Transverse colon (tissue), 4 donors: ENCODE measurements at places on chromosomes 4 and X. TPM values are rescaled to one million over a fixed set of nuclear protein-coding genes. Genes with fewer than 3 reads are reported as not detected.

- H3K4me1 ChIP-seq: no peaks in the 10 kb centered on the region
- DNase-seq: peak; percentile 76
- H3K27ac ChIP-seq: peak overlapping the region; percentile 81
Observed at GRCh38 chr4:153204728-153205648, 745 bp downstream of the TRIM2 start.

- H3K4me1 ChIP-seq: peaks cover 2% of the 10 kb centered on the region
- H3K27me3 ChIP-seq: no peaks in the 10 kb centered on the region
- DNase-seq: no peak
- no peaks in the 10 kb centered on the region for H3K36me3 ChIP-seq
- no peak overlapping the region for H3K4me3 ChIP-seq
Observed at GRCh38 chr4:37538931-37539330, 147.2 kb downstream of the RELL1 start.

OTUD6A gene
- not detected for total RNA-seq

GRCh38 chr4:74920704-74921103 lies 12.2 kb upstream of the PARM1 start:
- no peaks in the 10 kb centered on the region for H3K27me3 ChIP-seq
- H3K27ac ChIP-seq: no peak overlapping the region
- no peak for DNase-seq
- no peaks in the 10 kb centered on the region for H3K4me1 ChIP-seq
- no peak overlapping the region for H3K4me3 ChIP-seq

DNA sequence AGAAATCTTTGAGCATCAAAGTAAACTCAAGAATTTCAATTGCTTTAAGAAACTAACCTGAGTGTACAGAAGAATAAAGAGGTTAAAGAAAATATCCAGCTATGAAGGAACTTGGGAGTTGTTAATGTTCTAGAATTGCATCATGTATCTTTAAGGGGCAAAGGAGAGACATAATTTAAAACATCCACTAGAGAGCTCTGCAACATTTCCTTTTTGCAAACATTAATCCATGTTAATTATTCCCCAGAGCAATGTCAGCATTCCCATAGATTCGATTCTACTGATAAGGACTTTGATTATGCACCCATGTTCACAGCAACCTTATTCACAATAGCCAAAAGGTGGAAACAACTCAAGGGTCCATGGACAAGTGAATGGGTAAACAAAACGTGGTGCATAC lies 80.2 kb upstream of the SORBS2 start:
- no peaks in the 10 kb centered on the region for H3K36me3 ChIP-seq
- H3K4me1 ChIP-seq: no peaks in the 10 kb centered on the region
- no peak overlapping the region for H3K27ac ChIP-seq
- no peak overlapping the region for H3K4me3 ChIP-seq
- DNase-seq: no peak
- H3K27me3 ChIP-seq: no peaks in the 10 kb centered on the region

DNA sequence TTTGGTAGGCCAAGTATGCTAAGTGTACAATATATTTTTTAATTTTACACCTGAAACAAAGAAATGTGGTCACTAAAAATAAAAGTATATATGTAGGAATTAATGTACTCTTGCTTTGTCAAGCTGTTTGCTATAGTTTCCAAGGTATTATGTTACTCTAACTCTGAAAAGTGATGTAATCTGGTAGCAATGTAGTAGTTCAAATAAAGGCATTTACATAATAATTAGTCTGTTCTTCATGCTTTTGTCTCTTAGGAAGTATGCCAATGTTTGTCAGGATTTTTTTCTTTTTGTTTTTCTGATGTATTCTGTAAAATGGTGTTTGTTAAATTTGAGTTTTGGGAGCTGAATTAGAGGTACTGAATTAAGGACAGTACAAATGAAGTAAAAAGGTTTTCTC lies 89.5 kb downstream of the PLS3 start:
- no peaks in the 10 kb centered on the region for H3K36me3 ChIP-seq
- H3K4me3 ChIP-seq: no peak overlapping the region
- H3K4me1 ChIP-seq: no peaks in the 10 kb centered on the region
- no peak overlapping the region for H3K27ac ChIP-seq
- DNase-seq: no peak
- no peaks in the 10 kb centered on the region for H3K27me3 ChIP-seq

XPNPEP2 gene
- 52.0 TPM for total RNA-seq

- H3K27ac ChIP-seq: peak overlapping the region; percentile 77
- H3K4me1 ChIP-seq: peaks cover 2% of the 10 kb centered on the region
- DNase-seq: no peak
- no peaks in the 10 kb centered on the region for H3K36me3 ChIP-seq
- H3K4me3 ChIP-seq: no peak overlapping the region
Observed at GRCh38 chr4:16196482-16197393, 29.5 kb downstream of the TAPT1 start.

DNA sequence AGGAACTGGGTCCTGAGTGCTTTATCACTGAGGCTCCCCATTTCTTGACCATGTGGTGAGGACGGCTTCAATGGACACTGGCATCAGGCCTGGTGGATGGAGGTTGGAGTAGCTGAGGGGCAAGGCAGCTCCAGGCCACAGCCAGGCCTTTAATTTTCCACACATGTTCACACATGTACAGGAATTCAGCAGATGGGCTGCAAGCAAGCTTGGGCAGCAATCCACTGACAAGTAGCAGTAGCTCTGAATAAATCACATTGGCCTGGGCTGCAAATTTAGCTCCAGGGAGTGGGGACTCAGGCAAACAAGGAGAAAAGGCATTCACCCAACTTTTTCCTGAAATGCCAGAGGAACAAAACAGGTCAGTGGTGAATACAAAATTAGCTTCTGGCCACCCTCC lies 107.8 kb upstream of the SCML1 start:
- no peak for DNase-seq
- no peak overlapping the region for H3K27ac ChIP-seq
- H3K4me1 ChIP-seq: peaks cover 5% of the 10 kb centered on the region
- no peaks in the 10 kb centered on the region for H3K36me3 ChIP-seq
- no peaks in the 10 kb centered on the region for H3K27me3 ChIP-seq
- H3K4me3 ChIP-seq: no peak overlapping the region

PRICKLE3 gene
- 40.0 TPM for total RNA-seq

C1QTNF7 gene
- total RNA-seq: 3.7 TPM

GRCh38 chr4:10753856-10754402 lies 69.4 kb upstream of the CLNK start:
- DNase-seq: no peak
- no peaks in the 10 kb centered on the region for H3K4me1 ChIP-seq
- no peaks in the 10 kb centered on the region for H3K27me3 ChIP-seq
- H3K4me3 ChIP-seq: no peak overlapping the region
- no peaks in the 10 kb centered on the region for H3K36me3 ChIP-seq

- H3K4me1 ChIP-seq: no peaks in the 10 kb centered on the region
- no peaks in the 10 kb centered on the region for H3K36me3 ChIP-seq
- H3K27ac ChIP-seq: no peak overlapping the region
- H3K27me3 ChIP-seq: no peaks in the 10 kb centered on the region
- no peak overlapping the region for H3K4me3 ChIP-seq
- peak; percentile 31 for DNase-seq
Observed at GRCh38 chrX:131677655-131678628, 134.1 kb downstream of the OR13H1 start.

ESX1 gene
- total RNA-seq: not detected

DNA sequence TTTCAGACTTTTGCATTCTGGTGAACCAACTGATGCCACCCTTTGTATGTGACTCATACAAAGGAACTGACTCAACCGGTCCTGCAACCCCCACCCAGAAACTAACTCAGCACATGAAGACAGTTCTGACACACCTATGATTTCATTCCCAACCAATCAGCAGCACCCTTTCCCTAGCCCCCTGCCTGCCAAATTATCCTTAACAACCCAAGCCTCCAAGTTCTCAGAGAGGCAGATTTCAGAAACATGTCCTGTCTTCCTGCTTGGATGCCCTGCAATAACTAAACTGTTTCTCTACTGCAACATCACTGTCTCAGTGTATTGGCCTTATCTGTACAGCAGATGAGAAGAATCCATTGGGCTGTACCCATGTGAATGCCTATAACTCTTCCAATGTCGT lies 284.7 kb downstream of the CAMK2D start:
- no peaks in the 10 kb centered on the region for H3K27me3 ChIP-seq
- H3K36me3 ChIP-seq: no peaks in the 10 kb centered on the region
- H3K4me3 ChIP-seq: no peak overlapping the region
- DNase-seq: no peak
- no peak overlapping the region for H3K27ac ChIP-seq

GRCh38 chr4:8700531-8700930 lies 108.0 kb downstream of the CPZ start:
- no peak overlapping the region for H3K4me3 ChIP-seq
- no peak overlapping the region for H3K27ac ChIP-seq
- H3K27me3 ChIP-seq: no peaks in the 10 kb centered on the region
- DNase-seq: peak; percentile 3
- H3K36me3 ChIP-seq: no peaks in the 10 kb centered on the region

DNA sequence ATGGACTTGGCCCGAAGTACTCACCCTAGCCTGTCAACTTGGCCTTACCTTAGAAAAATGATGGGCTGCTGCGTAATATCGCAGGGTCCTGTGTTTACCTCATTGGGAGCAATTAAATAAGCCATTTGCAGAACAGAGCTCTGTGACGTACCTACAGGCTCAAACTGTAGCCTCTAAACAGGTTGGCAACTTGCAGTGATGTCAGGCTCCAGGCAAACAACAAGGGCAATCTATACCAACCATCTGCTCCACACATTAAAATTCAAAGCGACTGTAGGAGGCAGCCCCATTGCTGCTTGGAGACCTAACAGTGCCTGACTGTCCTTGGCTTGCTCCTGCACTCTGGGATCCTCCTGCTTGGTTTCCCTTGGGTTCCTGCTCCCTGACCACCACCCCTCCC lies 17.2 kb downstream of the VGLL1 start:
- DNase-seq: no peak
- no peak overlapping the region for H3K27ac ChIP-seq
- no peak overlapping the region for H3K4me3 ChIP-seq
- no peaks in the 10 kb centered on the region for H3K27me3 ChIP-seq
- H3K4me1 ChIP-seq: no peaks in the 10 kb centered on the region

HAND2 gene
- total RNA-seq: 87.6 TPM

NXF2 gene
- not detected for total RNA-seq

DNA sequence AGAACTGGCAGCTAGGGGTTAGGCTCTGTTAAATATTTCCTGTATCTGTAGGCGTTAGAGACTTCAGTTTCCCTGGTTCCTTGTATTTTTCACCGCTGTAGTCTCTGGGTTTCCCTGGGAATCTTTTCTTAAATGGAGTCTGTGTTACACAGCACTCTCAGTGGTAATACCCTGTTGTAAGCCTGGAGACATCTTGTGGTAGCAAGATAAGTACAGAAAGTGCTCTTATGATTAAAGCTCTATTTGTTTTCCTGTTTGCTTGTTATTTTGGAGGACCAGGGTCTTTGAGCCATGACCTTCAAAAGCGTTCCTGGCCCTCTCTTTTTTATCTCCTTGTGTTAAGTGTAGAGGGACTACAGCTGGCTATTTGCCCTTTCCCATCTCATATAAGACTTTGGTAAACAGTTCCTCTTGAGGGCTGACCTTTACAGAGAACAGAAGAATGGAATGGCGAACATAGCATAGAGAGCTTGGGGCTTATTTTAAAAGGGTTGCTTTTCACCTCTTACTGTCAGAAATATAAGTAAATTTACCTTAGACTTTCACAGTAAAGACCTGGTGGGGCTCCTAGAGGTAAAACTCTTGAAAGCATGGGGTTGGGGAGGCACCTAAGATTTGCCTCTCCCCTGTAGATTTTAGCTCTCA lies 782.5 kb downstream of the FAT4 start:
- no peak for DNase-seq
- H3K36me3 ChIP-seq: no peaks in the 10 kb centered on the region
- no peak overlapping the region for H3K4me3 ChIP-seq
- H3K4me1 ChIP-seq: no peaks in the 10 kb centered on the region

UGT2B15 gene
- 2.6 TPM for total RNA-seq

- H3K27me3 ChIP-seq: no peaks in the 10 kb centered on the region
- no peaks in the 10 kb centered on the region for H3K36me3 ChIP-seq
- DNase-seq: no peak
- H3K4me3 ChIP-seq: no peak overlapping the region
Observed at GRCh38 chr4:185846505-185847150, 34.6 kb upstream of the SORBS2 start.

GRCh38 chrX:105972690-105973386 lies 65.7 kb downstream of the SERPINA7 start:
- DNase-seq: peak; percentile 10
- no peaks in the 10 kb centered on the region for H3K36me3 ChIP-seq
- no peaks in the 10 kb centered on the region for H3K4me1 ChIP-seq
- H3K4me3 ChIP-seq: no peak overlapping the region
- H3K27me3 ChIP-seq: no peaks in the 10 kb centered on the region
- H3K27ac ChIP-seq: peak overlapping the region; percentile 3

GUCY1A1 gene
- 29.4 TPM for total RNA-seq

TNMD gene
- total RNA-seq: 1.1 TPM

TBC1D8B gene
- total RNA-seq: 8.3 TPM

CYBB gene
- 12.0 TPM for total RNA-seq

GPR34 gene
- 3.5 TPM for total RNA-seq
